NCI-H1694 (cell line): ENCODE measurements at places on chromosomes 5 and 9.

DNA sequence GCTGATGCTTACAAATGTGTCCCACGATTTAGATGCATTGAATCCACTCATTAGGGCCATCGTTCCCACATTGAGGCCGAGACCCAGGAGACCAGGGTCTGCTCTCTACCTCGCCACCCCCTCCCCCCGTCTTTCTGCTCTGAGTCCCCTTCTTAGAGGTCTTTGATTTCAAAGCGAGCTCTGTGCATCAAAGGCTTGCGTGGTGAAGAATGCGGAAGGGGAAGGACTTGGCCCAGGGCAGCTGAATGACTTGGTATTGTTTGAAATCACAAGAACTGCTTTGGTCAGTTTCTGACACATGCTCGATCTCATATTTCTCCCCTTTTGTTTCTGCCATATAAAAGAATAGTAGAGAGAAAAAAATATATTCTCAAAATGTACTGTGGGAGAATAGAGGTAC, 78.3 kb upstream of the IRX1 start:
- no peak for DNase-seq

GRCh38 chr5:139761057-139761450, 34.6 kb upstream of the PSD2 start:
- DNase-seq: no peak

DNA sequence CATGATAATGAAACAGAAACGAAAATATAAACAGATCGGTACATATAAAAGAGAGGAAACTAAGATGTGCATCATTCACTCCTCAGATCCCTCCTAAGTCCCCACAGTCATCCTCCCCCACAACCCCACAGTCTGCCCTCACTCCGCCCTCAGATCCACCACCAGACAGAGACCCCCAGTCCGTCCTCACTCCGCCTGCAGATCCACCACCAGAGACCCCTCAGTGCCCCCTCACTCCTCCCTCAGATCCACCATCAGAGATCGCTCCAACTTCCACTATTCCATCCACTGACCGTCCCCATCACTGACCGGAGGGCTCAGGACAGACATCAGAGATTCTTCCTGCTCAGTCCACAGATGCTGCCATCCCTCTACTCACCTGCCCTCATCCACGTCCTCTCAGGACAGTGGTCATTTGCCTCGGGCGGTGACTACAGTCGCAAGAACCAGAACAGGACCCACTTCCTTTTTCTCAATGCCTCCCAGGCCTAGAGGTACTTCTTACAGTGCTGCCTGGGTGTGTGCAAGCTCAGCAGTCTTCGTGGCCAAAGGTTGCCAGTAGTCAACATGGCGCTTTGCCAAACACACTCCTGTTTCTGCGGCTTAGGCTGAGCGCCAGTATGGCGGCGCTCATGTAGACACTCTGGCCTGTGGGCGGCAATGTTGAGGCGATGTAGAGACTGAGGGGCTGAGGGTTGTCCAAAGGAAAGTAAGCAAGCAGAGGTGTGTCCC, 8.3 kb upstream of the SPATA31C1 start:
- DNase-seq: no peak

DNA sequence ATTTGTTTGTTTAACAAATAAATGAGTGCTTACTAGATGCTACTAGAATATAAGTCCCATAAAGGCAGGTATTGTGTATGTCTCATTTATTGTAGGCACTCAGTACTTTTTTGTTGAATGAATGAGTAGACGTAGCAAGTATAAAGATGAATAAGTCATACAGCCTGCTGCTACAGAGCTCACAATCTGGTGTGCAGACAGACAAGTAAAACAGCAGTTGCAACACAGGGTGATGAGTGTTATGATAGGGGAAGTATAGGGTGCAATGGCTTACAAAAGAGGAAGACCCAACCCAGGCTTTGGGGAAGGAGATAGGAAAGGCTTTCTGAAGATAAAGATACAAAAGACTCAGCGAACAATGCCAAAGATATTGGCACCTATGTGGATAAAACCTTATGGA, 47.7 kb downstream of the SH3RF2 start:
- DNase-seq: no peak

DNA sequence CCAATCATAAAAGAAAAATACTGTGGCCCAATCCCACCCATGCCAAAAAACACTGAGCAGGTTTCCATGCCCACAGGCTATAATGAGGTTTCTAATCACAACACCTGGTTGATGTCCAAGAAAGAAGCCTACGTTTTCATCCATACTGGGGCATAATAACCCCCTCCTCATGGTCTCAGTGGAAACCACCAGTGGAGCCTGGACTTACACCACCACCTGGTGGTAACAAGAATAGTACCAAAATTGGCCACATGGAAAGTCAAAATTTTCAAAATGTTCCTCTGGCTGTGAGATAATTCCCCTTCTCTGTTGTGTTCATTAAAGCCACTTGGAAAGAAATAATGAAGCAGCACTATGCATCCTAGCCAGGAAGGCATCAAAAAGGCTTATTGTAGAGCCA, 687.3 kb upstream of the ST8SIA4 start:
- DNase-seq: no peak

GRCh38 chr5:38509185-38509584, 47.3 kb downstream of the LIFR start:
- DNase-seq: no peak

DNA sequence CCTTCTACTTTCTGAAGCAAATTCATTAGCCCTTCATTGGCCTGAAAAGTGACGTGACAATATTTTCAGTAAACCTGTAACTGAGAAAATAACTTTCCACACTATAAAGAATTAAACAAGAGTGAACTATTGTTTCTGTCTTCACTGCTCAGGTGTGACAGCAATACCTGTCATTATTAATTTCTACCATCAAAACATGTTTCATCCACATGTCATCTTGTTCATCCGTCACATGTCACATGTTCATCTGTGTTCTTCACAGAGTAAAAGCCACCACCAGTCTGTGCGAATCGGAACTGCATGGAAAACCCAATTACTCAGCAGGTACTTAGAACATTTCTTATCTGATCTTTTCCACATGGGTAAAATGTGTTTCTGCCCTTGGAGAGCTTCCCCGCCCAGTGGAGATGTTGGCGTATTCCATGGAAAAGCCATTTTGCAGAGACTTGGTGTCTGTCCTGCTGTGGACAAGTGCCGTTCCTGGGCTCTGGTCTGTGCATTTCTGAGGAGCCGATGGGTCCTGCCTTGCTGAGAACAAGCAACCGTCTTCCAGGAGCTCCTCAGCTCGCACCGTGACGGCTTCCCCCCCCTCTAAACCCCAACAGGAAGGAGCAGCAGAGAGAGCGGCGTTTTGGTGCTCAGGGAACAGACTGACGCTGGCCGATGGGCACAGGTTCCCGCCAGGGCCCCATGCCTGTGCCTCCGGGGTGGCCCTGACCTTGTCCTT, 10.6 kb upstream of the EXOC3 start:
- DNase-seq: no peak
